ENCODE measurements at places on chromosomes 5 and 9.

- DNase-seq: no peak
Measured at GRCh38 chr9:115210699-115211098, 92.7 kb upstream of the TNC start.

DNA sequence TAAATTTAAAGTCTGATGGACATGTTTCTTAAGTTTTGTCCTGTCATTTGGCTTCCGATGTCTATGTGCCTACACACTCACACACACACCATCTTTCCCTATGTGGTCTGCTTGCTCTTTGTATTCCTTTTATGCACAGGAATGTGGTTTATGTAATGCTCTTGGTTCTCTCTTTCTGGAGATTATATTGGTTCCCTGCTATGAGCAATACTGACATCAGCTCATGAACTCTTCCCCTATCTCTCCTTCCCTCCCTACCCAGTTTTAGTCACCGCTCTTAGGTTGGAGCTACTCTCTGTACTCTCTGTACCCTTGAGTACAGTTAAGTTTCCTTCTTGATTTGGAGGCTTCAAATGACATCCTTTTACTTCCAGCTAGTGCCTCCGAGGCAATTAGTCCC lies 77.9 kb upstream of the MVB12B start:
- DNase-seq: no peak

- no peak for DNase-seq
Measured at GRCh38 chr5:126982926-126983873, 47.2 kb downstream of the MARCHF3 start.

GRCh38 chr5:117204926-117205869 lies 630.6 kb upstream of the SEMA6A start:
- no peak for DNase-seq

DNA sequence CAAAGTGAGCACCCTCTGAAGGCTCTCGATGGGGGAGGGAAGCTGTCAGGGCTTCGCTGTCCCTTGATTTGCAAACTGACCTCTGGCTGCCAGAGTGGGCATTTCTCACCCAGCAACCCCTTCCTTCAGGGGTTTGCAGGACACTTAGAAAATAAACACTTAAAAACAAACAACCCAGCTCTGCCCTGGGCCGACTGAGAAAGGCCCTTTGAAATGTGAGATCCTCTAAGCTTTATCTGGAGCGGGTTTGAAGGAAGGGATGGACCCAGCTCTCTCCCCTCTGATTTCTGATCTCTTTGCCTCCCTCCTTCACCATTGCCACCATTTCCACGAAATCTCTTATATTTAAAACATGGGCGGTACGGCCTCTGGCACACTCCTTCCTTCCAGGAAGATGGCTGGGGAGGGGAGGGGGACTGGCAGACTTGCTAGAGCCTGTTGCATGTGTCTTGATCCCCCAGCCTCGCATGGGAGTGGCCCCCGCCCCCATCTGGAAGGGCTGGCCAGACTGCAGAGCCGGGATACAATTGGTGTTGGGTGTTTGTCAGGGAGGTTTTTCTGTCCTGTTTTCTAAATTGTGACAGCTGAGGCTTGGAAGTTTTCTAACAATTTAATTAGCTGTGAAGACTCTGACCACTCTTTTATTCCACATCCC lies 20.2 kb downstream of the OLFM1 start:
- no peak for DNase-seq

DNA sequence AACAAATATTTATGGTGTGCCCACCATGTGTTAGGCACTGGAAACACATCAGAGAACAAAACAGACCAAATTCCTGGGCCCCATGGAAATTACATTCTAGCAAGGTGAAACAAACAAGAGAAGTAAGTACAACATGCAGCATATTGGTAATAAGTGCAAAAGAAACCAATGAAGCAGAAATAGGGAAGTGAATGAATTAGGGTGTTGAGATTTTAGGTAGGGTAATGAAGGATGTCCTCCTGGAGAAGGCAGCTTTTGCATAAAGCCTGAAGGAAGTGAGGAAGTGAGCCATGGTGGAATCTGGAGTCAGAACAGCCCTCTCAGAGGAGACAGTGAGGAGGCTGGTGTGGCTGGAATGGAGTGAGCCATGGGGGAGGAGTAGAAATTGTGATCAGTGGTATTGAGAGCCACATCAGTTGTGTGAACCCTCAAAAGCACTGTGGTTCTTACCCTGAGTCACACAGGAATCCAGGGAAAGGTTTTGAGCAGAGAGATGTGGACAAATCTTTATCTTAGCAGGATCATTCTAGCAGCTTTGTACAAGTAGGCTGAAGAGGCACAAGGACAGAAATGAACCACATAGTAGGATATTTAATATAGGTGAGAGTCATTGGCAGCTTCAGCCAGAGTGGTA lies 52.7 kb upstream of the ARL15 start:
- DNase-seq: no peak

- no peak for DNase-seq
Measured at GRCh38 chr9:27701587-27701986, 128.3 kb upstream of the C9orf72 start.

- no peak for DNase-seq
Measured at GRCh38 chr5:1155191-1156032, 43.5 kb upstream of the SLC12A7 start.

- DNase-seq: no peak
Measured at GRCh38 chr9:87503927-87504326, 6.3 kb downstream of the DAPK1 start.

DNA sequence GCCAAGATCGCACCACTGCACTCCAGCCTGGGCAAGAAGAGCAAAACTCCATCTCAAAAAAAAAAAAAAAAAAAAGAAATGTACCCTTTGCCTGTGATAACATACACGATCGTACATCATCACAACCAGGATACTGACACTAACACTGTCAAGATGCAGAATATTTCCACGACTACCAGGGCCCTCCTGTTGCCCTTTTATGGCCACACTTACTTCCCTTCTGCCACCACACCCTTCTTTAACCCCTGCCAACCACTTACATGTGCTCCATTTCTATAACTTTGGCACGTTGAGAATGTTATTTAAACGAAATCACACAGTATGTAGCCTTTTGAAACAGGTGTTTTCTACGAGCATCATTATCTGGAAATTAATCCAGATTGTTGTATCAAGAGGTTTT lies 69.0 kb upstream of the OTULINL start:
- DNase-seq: no peak

GRCh38 chr9:116156621-116157314 lies 3.2 kb downstream of the PAPPA start:
- DNase-seq: peak; percentile 88

DNA sequence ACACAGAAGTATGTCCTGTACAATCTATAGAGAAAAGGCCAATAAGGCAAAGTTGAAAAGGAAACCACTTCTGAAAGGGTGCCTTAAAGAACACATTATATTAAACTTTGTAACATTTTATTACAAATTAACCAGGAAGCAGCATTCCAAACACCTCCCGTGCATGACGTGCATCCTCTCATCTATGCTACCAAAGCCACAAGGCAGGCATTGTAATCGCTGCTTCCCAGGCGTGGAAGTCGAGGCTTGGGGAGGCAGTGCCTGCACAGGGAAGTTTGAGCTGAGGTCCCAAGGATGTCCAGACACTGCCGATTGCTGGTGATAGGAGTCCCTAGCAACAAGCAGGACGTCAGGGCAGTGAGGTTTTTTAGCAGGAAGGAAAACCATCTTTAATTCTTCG lies 44.3 kb upstream of the BARHL1 start:
- no peak for DNase-seq

DNA sequence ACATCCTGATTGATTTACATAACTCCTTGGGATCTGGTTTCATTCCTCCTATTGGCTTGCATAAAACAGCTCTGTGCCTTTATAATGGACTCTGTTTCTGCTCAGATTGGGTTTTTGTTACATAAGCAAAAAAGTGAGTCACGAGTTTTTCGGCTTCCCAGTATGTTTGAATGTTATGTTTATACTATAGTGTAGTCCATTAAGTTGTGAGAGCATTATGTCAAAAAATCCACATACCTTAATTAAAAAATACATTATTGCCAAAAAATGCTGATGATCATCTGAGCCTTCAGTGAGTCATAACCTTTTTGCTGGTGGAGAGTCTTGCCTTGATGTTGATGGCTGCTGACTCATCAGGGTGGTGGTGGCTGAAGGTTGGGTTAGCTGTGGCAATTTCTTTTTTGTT lies 144.6 kb downstream of the CCDC171 start:
- DNase-seq: no peak
